ENCODE measurements at places on chromosomes 5 and 9.

- DNase-seq, result peak; percentile 94
These were observed 146.2 kb downstream of the GOLPH3 start for GRCh38 chr5:32027717-32028458.

GRCh38 chr5:74212336-74212735 is 428.2 kb downstream of the ENC1 start:
- DNase-seq, result no peak

- DNase-seq, result no peak
These were observed 86.5 kb upstream of the CCDC180 start for GRCh38 chr9:97220894-97221477.

DNA sequence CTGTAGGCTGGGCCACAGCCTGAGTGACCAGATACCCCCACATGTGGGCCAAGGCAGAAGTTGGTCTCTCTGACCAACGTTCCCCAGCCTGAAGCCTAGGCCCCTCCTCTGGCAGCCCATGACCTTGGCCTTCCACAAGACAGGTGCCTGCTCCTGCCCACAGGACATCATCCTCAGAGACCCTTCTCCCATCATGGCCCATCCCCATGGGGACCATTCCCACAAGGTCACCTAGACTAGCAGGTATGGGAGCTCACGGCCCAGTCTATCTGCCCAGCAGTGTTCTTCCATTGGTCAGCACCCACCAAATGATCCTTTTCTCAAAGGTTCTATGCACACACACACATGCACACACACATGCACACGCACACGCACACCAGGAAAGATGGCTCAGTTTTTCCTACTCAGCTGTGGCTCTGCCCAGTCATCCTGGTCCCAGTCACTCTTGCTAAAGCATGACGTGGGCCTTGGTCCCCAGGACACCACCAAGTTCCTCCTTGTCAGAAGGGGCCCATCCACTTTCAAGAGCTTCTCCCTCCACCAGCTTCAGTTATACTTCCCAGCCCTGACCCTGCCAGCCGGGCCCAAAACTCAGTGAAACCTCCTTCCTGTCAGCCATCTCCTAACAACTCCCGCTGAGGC is 65.4 kb downstream of the PAX5 start:
- DNase-seq, result no peak

- DNase-seq, result no peak
These were observed 448.4 kb upstream of the ITGA1 start for GRCh38 chr5:52339285-52339684.

DNA sequence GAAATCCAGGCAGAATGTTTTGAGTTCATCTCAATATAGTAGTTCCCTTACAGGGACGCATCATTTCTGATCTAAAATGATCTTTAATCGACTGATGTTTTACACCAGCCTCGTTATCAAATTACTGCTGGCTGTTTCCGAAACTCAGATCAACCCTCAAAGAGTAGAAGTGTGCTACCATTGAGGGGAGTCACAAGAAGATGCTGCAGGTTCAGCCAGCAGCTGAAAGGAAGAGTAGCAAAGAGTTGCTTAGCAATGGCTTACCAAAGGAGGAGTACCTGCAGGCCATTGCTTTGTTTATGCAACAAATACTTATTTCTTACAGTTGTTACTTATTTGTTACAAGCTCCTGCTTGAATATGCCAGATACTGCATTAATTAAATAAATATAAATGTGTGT is 144.1 kb downstream of the EBF1 start:
- no peak for DNase-seq

GRCh38 chr5:54703133-54703532 is 185.6 kb downstream of the SNX18 start:
- DNase-seq, result no peak

DNA sequence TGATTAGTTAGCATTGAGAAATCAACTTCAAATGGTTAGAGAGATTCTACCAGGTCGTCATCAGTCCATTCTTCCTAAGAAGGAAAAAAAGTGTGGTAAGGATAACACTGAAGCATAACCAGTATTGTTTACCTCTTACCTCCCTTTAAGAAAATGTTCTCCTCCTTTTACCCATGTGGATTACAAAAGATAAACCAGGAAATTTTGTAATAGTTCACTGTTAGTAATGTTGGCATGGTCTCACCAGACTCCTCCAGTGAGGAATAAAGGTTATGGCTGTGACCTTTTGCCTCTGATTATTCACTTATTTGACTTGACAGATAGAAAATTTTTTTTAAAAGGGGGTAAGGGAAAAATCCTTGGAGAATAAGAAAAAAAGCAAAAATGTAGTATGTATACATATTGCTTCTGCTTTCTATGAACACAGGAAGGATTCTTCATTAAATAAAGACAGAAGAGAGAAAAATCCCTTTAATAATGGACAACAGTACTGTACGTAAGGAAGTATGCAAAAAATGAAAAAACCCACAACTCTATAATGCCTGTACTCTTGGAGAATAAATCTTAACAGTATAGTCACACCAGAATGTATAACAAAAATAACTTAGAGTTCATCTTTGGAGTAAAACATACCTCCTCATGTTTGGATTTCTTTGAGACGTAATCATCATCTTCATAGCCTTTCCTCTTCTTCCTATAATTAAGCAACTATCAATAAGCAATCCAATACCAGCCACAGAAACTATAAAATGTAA is 18.1 kb downstream of the CCNH start:
- DNase-seq, result no peak

GRCh38 chr9:96459268-96460007 is 9.5 kb downstream of the HABP4 start:
- DNase-seq, result no peak

- no peak for DNase-seq
These were observed 1201.4 kb upstream of the C9orf72 start for GRCh38 chr9:28774433-28775235.

Measured in non-pigmented ciliary epithelial cell (primary cell).